ENCODE measurements at places on chromosomes 2 and 18. TPM values are rescaled to one million over a fixed set of nuclear protein-coding genes. Genes with fewer than 3 reads are reported as not detected.
A peak's percentile ranks its signal among the peaks of the same experiment; 100 is the strongest.

GRCh38 chr2:240809276-240809675, 10.7 kb downstream of the KIF1A start:
- no peak for DNase-seq

The CYTIP gene
- total RNA-seq, result 5.9 TPM

GRCh38 chr2:28411956-28412609, 19.4 kb downstream of the FOSL2 start:
- DNase-seq, result no peak

The CBLN2 gene
- 0.29 TPM for total RNA-seq

- no peak for DNase-seq
These were observed 41.3 kb downstream of the RHOB start for GRCh38 chr2:20488201-20488641.

- peak; percentile 77 for DNase-seq
These were observed 62.7 kb upstream of the KIF5C start for GRCh38 chr2:148812306-148812705.

The ZNF804A gene
- 1.5 TPM for total RNA-seq

The DNPEP gene
- 72.1 TPM for total RNA-seq

DNA sequence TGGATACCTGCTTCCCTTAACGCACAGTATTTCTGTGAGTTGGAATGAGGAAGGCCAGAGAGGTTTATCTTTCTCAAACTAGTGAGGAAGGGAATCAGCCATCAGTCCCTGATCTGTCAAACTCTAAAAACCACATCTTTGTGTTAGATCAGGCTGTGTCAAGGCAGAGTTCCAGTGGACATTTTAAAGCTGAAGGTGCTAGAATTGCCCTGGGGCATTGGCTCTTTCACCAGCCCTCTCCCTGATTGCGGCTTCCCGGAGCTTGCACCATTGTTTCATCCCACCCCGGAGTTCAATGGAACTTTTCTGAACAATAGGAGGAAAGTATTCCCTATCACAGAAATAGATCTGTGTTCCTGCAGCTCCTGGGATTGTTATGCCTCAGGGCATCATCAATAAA, 110.2 kb downstream of the RNF144A start:
- no peak for DNase-seq

GRCh38 chr2:235706506-235706905, 212.7 kb downstream of the AGAP1 start:
- no peak for DNase-seq

- no peak for DNase-seq
These were observed 2.4 kb downstream of the OSBPL1A start for GRCh38 chr18:24395049-24395795.

GRCh38 chr2:111017034-111017622, 103.6 kb upstream of the BCL2L11 start:
- DNase-seq, result no peak

DNA sequence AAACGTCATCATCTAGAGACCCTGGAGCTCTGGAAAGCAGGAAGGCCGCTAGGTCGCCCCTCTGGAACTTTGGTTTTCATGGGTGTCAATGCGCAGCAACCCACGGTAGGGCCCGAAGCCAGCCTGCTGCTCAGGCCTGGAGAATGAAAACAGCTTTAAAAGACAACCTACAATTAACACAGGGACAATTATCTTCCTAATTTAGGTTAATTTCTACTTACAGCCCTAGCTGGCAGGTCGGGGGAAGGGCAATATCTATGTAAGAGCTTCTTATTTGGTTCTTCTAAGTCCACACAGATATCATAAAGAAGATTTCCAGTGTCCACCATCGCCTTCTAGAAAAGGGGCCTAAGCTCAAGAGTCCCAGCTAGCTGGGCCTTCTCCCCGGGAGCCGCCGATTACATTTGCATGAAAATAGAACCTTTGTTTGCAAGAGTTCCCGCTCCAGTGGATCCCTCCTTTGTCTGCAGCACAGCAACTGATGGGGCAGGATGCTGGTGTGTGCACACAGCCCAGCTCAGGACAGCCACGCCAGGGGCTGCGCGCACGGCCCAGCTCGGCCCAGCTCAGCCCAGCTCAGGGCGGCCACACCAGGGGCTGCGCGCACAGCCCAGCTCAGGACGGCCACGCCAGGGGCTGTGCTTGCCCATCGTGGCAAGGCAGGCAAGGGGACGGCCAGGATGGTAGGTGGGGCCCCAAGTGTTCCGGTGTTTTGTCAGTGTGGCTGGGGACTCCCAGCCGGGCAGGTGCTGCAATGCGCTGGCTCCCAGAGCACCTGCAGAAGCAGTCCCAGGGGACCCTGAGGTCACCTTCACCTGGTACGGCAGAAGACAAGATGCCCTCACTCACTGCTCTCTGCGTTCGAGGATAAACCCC, 109.1 kb downstream of the HDAC4 start:
- no peak for DNase-seq

The SAG gene
- not detected for total RNA-seq

DNA sequence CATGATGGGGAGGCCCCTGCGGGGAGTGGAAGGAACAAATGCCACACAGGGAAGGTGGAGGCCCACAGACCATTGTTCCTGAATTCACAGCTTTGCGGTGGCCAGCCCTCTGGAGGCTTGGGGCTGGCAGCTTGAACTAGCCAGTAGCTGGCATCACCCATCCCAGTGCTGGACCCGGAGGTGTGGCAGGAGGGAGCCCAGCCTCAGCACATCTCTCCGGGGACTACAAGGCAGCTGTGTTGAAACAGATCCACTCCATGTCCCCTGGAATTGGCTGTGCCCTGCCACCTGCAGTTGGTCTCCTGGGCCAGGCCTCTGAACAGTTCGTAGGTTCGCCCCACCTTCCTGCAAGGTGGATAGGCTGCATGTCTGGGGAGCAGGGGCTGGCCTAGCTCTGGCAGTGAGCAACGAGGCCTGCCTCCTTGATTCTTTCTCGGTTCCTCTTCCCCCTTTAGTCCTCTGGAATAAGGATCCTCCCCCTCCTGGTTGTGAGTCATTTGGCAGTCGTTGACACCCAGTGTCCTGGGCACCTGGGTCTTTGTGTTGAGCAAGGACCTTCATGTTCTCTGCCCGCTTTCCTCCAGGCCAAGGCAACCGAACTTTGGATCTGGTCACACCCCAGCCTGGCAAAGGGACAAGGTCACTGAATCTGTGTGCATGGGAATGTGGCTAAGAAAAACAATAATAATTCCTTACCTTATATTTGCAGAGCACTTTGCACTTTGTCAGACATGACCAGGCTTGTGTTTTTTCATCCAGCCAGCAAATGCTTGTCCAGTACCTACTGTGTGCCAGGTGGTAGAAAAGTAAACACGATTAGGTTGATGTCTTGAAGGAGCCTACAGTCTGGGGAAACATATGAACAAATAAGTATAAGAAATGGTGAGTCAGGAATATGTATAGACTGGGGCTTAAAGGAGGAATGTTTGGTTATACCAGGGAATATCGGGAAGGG, 55.0 kb upstream of the MCFD2 start:
- DNase-seq, result peak; percentile 24

DNA sequence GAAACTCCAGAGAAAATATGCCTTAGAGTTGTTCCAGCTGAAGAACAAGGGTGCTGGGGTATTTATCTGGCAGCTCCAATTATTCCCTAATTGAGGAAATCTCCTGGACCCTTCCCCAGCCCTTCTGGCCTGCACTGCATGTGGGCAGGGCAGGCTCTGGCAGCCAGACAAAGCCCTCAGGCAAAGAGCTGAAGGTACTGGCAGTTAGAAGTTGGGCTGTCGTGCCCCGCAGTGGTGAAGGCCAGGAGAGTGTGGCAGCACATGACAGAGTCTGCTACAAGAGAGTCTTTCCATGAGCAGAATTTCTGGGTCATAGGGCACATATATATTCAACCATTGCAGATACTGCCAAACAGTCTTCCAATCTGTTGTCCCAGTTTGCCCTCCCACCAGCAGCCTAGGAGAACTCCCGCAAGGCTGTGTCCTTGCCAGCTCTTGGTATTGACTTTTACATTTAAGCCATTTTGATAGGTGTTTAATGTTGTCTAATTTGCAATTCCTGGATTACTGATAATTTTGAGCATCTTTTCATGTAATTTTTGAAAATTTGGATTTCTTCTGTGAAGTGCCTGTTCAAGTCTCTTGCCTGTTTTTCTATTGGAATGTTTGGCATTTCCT, 26.6 kb downstream of the ONECUT2 start:
- DNase-seq, result no peak

- DNase-seq, result peak; percentile 82
These were observed 17.4 kb downstream of the CIDEA start for GRCh38 chr18:12271376-12272235.

The MAP2 gene
- 0.34 TPM for total RNA-seq

GRCh38 chr2:129733041-129733440, 246.4 kb upstream of the RAB6C start:
- DNase-seq, result no peak

The RBM45 gene
- total RNA-seq, result 19.0 TPM

DNA sequence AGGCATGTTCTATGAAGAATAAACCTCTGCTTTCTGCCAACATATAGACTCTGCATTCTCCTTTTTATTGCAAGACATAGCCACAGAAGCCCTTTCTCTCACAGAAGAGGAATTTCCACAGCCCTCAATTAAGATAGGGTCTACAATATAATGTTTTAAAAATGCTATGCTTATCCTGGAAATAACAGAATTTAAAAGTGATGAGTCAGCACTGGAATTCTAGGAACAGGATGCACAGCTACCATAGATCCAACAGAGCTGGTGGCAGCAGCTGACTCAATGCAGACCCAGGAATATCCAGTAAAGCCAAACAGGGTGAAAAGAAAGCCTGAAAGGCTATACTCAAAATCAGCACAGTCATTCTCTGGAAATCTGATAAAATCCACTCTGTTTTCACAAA, 866.9 kb downstream of the TRIB2 start:
- DNase-seq, result no peak

- DNase-seq, result no peak
These were observed 878.3 kb upstream of the ID2 start for GRCh38 chr2:7803515-7803914.

DNA sequence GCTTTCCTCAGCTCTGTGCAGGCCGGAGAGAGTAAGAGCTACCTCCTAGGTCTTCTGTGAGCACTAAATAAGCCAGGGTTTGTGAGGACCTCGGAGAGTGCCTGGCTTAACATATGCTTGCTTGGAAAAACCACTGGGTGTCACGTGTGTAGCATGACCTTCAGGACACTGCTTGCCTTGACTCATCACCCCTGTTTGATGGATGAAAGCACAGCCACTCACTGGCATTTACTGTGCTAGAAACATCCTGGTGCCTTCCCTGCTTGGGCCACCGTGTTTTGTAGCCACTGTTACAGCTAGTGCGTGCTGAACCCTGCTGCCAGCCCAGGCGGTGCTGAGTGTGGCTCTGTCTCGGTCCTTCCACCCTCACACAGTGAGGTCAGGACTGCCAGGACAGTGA, 34.8 kb upstream of the ITM2C start:
- DNase-seq, result no peak

The BUB1 gene
- total RNA-seq, result 122 TPM

Measured in Daoy (cell line).